ENCODE measurements at places on chromosomes 6 and 20. TPM values are rescaled to one million over a fixed set of nuclear protein-coding genes. Genes with fewer than 3 reads are reported as not detected.

The BACH2 gene
- total RNA-seq, result 0.59 TPM

The TPX2 gene
- total RNA-seq, result 99.1 TPM

The HSPA12B gene
- total RNA-seq, result 0.98 TPM

The BPIFB1 gene
- not detected for total RNA-seq

The LRRC73 gene
- total RNA-seq, result 0.37 TPM

The ZC2HC1B gene
- not detected for total RNA-seq

The TINAG gene
- not detected for total RNA-seq

The RAB44 gene
- total RNA-seq, result not detected

The RAE1 gene
- total RNA-seq, result 19.5 TPM

The CD40 gene
- total RNA-seq, result 4.7 TPM

The DDX43 gene
- total RNA-seq, result 0.39 TPM

The GCLC gene
- 8.5 TPM for total RNA-seq

The ANGPT4 gene
- not detected for total RNA-seq

The CCM2L gene
- not detected for total RNA-seq

The DSE gene
- 37.5 TPM for total RNA-seq

The TRERF1 gene
- total RNA-seq, result 6.6 TPM

The SLPI gene
- total RNA-seq, result not detected

The KIAA1755 gene
- 0.37 TPM for total RNA-seq

The DEFB124 gene
- not detected for total RNA-seq

The KIFC1 gene
- 58.1 TPM for total RNA-seq

The FOXC1 gene
- 2.6 TPM for total RNA-seq

The KCNK5 gene
- total RNA-seq, result 0.37 TPM

The WFDC12 gene
- not detected for total RNA-seq

The KIAA0408 gene
- 0.39 TPM for total RNA-seq

The VWA7 gene
- total RNA-seq, result under 0.01 TPM

The E2F1 gene
- 5.5 TPM for total RNA-seq

The TMEM244 gene
- total RNA-seq, result 0.78 TPM

The LY6G5C gene
- 0.39 TPM for total RNA-seq

The RGS17 gene
- 26.1 TPM for total RNA-seq

The CD83 gene
- total RNA-seq, result 3.9 TPM

The PRPH2 gene
- total RNA-seq, result 0.78 TPM

The TTLL9 gene
- not detected for total RNA-seq

The UBE2C gene
- total RNA-seq, result 31.2 TPM

The GPR6 gene
- total RNA-seq, result not detected

The IRF4 gene
- total RNA-seq, result 9.0 TPM

The CST2 gene
- total RNA-seq, result not detected

The MLIP gene
- total RNA-seq, result not detected

The PTGIS gene
- 19.0 TPM for total RNA-seq

The DDO gene
- total RNA-seq, result 0.39 TPM

The HLA-DOB gene
- total RNA-seq, result 0.37 TPM

The LY6G6F gene
- not detected for total RNA-seq

The RCAN2 gene
- 0.78 TPM for total RNA-seq

The TFAP2D gene
- not detected for total RNA-seq

The FOXO3 gene
- 33.4 TPM for total RNA-seq

The NRSN1 gene
- not detected for total RNA-seq

The ABRACL gene
- 26.8 TPM for total RNA-seq

The C6orf58 gene
- not detected for total RNA-seq

The ANKRD66 gene
- total RNA-seq, result not detected

The SEL1L2 gene
- total RNA-seq, result not detected

The FNDC1 gene
- 0.37 TPM for total RNA-seq

The SOD2 gene
- 468 TPM for total RNA-seq

The MTFR2 gene
- total RNA-seq, result 3.5 TPM

The MOCS1 gene
- 12.5 TPM for total RNA-seq

The GRIK2 gene
- not detected for total RNA-seq

The DXO gene
- 13.5 TPM for total RNA-seq

The SNAI1 gene
- total RNA-seq, result under 0.01 TPM

The SLC22A23 gene
- total RNA-seq, result 15.6 TPM

The CNR1 gene
- total RNA-seq, result under 0.01 TPM
